OCI-LY7 (cell line): ENCODE measurements at places on chromosomes 5 and 9. TPM values are rescaled to one million over a fixed set of nuclear protein-coding genes. Genes with fewer than 3 reads are reported as not detected.

The DNAJC18 gene
- total RNA-seq: 7.1 and 12.6 TPM in 2 replicates

The CLTB gene
- total RNA-seq: 44.5 and 53.0 TPM in 2 replicates

The PRUNE2 gene
- total RNA-seq: 0.44 TPM in 1 of 2 replicates, not detected in the other

The PCDHGA2 gene
- total RNA-seq: 0.74 and 1.1 TPM in 2 replicates

The ADAMTS16 gene
- not detected in 2 replicates for total RNA-seq

The GPSM1 gene
- total RNA-seq: not detected in 2 replicates

The PCDHB6 gene
- total RNA-seq: not detected in 2 replicates

The ABO gene
- not detected in 2 replicates for total RNA-seq

The PCDHA12 gene
- not detected in 2 replicates for total RNA-seq

The LCN1 gene
- total RNA-seq: not detected in 2 replicates

The SARDH gene
- 39.4 and 42.8 TPM in 2 replicates for total RNA-seq

- no peak for DNase-seq
Observed at GRCh38 chr5:664343-664993, 28.7 kb downstream of the TPPP start.

- DNase-seq: no peak
Observed at GRCh38 chr5:142221091-142221860, 103.5 kb downstream of the SPRY4 start.

DNA sequence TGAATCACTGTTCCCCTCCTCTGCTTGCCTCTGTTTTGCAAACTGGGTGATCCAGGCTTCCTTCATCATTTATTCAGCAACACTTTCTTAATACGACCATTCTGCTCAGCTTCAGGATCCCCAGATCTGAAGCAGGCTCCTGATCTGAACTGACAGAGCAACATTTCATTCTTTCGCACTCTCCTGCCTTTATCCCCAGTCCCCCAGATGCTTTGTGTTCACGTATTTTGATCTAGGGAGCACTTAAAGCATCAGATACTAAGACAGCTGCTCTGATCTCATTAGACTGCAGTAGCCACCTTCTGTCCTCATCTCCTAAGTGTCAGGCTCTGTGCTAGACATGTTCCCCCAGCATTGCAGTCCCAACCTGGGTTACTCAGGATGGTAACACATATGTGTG lies 158.0 kb downstream of the TRIO start:
- no peak for DNase-seq

GRCh38 chr9:37953775-37954437 lies 50.0 kb upstream of the SLC25A51 start:
- DNase-seq: no peak

GRCh38 chr9:106771608-106772007 lies 91.4 kb upstream of the ZNF462 start:
- DNase-seq: no peak

DNA sequence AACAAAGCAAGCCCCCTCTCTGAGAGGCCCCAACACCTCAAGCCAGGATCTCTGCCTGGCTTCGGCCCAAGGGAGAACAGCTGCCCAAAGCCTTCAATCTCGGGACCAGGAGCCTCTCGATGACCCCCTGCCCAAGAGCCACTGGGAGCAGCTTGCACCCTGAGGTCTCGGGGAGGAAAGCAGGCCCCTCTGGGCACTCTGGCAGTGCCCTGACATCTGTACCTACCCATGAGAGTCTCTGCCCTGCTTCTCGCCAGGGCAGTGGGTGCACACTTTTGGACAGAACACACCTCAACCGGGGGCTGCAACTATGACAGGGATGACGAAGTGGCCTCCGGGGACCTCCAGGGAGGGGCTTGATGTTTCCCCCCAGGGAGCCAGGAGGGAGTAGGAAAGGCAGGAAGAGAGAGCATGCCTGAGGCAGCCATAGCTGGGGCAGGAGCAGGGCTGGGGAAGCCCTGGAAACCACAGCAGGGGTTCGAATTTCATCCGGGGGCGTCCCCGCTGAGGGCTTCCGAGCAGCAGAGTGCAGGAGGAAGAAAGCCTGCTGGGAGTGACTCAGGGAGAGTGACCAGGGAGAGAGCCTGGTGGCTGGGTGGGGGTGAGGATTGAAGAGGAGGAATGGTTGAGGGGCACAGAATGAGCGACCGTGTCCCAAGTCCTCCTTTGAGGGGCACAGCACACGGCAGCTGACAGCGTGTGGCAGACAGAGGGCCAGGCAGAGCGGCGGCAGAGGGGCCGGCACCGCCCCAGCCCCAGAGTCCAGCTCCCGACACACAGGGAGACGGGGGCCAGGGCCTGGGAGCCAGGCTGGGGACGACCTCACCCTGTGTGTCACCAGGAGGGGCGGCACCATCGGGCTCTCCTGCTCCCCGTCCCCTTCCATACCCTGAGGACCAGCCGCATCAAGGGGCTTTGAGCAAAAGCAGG lies 1.8 kb downstream of the LPCAT1 start:
- no peak for DNase-seq

GRCh38 chr5:138632900-138633489 lies 57.8 kb upstream of the HSPA9 start:
- peak; percentile 12 for DNase-seq

DNA sequence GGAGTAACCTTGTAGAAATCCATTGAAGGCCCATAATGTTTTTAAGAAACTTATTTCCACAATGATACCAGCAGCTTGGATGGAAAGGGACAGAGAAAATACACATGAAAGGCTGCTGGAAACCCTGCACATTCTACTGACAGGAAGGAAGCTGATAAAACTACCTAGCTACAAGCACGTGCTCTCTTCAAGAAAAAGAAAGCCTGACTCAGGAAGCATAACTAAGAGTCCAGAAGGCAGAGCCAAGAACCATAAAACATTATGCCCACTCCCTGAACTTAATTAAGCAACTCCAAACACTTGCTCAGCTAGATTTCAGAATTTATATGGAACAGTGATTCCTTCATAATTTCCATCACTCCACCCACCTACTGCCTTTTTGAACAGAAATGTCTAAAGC lies 430.8 kb downstream of the SEMA5A start:
- DNase-seq: no peak

- no peak for DNase-seq
Observed at GRCh38 chr5:123598028-123598689, 86.2 kb downstream of the CSNK1G3 start.

DNA sequence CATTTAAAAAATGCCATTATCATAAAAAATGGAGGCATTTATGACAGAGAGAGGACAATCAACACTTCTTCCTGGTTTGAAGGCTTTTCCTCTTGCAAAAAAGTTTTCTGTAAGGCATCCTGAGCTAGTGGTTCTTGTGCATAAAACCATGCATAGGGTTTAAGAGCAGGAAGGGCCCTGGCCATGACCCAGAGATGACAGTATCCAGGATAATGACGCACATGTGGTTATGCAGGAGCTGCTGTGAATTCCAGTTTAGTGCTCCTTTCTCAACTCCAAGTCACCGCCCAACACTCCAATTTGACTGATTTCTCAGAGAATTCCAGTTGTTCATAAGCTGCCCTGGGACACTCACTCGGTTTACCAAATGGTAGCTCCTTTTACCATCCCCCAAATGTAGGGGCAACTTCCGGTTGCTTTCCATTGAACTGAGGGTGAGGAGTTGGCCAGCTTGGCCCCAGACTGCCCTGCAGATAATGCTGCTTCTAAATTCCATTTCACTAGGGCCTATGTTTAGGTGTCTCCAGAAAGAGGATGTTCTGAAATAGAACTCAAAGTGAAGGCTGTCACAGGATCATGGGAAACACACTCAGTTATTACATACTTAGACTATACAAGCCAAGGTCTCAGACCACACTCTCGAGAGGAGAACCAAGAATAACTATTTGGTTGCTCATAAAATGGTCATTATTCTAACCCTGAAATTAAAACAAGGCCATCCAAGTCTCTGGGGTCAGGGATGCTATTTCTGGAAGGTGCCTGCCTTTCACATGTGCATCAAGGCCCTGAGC lies 179.1 kb downstream of the SLIT3 start:
- no peak for DNase-seq

GRCh38 chr5:136057401-136058038 lies 28.7 kb downstream of the TGFBI start:
- DNase-seq: no peak

DNA sequence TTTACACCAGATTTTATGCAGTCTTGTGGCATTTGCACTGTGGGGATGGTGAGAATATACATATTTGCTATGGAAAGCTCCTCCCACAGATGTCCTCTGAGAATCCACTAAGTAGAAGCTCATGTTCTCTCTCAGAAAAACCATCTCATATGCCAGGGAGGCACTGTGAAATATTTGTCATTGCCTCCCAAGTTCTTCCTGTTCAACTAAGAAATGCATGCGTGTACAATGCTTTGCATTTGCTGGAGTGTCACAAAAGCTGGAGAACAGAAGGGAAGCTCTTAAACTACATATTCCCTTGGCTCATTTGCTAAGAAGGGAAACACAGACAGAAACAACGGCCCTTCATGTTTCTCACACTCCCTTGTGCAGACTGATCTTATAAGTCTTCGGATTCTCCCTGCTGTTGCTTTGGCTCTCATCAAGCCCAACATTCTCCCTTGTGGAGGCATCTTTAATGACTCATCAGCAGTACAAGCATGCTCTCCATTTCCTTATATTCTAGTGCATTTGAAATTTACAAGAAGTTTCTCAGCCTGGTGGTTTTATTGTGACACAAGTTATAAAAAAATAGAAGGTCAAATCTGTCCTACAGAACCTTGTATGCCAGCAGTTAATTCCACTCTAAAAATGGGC lies 220.6 kb downstream of the TRIM36 start:
- DNase-seq: no peak

DNA sequence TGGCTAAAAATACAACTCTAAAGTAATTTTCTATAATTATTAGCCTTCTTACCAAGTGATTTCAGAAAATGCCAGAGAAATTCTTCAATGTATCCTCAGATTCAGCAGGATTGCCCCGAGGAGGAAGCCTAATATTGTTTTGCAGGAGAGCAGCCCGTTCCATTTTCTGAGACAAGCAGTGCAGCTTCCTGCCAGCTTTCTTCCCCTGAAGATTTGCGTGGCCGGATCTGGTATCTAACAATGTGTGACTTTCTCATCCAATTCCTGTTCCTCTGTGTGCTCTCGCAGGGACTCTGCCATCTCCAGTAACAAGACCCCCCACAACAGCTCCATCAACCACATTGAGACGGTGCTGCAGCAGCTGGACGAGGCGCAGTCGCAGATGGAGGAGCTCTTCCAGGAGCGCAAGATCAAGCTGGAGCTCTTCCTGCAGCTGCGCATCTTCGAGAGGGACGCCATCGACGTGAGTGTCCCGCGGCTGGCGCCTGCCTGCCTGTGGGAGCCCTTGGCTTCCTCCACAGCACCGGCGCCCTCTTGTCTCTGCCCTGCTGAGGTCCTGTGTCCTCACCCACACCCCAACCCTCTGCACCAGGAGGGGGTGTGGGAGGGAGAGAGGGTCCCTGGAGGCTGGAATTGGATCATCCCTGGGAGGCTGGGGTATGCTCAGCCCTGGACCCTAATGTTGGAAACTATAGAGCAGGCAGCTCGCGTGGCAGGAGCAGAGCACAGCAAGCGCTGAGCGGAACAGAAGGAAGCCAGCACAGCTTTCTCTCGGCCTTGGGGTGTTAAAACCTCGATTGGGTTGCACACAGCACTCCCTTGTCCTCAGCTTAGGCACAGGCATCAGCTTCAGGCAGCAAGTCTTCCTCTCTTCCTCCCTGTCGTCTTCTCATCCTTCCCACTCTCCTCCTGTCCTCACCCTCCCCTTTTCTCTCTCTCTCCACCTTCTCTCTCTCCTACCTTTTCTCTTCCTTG lies 216.2 kb downstream of the TRIO start:
- no peak for DNase-seq

GRCh38 chr5:135457424-135458071 lies 5.4 kb upstream of the TIFAB start:
- peak; percentile 58 for DNase-seq

DNA sequence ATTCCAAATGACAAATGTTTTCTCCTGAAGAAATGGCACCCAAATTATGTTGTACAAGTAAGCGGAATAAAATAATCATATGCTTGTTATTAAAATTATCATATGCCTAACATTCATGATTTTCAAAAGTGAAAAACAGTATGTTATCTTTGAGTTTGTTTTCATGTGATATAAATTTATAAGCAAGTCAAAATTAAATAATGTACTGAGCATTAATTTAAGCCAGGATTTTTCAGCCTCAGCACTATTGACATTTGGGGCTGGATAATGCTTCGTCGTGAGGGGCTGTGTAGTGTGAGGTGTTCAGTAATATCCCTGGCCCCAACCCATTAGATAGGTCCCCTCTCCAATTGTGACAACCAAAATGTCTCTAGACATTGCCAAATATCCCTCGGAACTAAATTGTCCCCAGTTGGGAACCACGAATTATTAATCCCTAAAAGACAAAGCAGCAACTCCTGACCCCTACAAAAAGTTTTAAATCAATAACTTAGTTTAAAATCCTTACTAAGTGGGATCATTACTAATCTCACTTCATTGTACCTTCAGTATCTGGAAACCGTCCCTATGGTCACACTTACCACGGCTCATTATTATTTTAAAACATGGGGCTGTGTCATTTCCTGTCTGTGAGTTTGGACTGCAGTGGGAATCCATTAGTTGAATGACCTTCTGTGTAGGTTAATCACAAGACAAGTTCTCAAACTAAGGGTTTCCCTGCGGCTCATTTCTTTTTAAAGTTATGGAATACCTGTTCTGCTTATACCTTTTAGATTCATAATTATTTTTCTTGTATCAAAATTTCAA lies 1.3 kb upstream of the NNT start:
- peak; percentile 51 for DNase-seq
